ENCODE measurements at places on chromosomes 5 and 9.

DNA sequence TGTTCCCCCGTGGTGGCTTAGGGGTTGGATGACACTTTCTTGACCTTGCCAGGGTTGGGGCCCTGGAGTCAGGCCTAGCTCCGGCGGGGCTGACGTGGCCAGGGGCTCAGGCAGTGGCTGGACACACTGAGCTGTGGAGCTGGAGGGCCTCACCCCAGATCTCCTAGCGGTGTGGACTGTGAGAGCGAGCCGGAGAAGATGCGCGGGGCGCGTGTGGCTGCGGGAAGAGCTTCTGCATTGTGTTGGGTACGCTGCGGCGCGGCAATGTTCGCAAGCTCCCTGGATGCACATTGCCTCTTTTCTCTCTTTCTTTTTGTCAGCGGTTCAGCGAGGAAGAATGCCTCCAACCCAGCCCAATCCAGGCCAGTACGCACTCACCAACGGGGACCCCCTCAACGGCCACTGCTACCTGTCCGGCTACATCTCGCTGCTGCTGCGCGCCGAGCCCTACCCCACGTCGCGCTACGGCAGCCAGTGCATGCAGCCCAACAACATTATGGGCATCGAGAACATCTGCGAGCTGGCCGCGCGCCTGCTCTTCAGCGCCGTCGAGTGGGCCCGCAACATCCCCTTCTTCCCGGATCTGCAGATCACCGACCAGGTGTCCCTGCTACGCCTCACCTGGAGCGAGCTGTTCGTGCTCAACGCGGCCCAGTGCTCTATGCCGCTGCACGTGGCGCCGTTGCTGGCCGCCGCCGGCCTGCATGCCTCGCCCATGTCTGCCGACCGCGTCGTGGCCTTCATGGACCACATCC lies 4.8 kb downstream of the NR2F1 start:
- no peak for DNase-seq

GRCh38 chr5:83246071-83246470 lies 168.7 kb downstream of the XRCC4 start:
- DNase-seq: no peak

GRCh38 chr9:129374231-129374630 lies 196.2 kb upstream of the IER5L start:
- DNase-seq: no peak

GRCh38 chr5:52987711-52988331 lies 1.3 kb upstream of the ITGA2 start:
- peak; percentile 42 for DNase-seq

GRCh38 chr5:148805326-148806290 lies 20.8 kb upstream of the ADRB2 start:
- peak; percentile 44 for DNase-seq
